AG04449 (cell line): ENCODE measurements at places on chromosomes 12 and 14.

GRCh38 chr12:108712925-108713203 is 18.5 kb downstream of the CORO1C start:
- DNase-seq, result no peak

- DNase-seq, result no peak
Measured at GRCh38 chr12:97490141-97490540, 27.5 kb downstream of the RMST start.

GRCh38 chr14:52801014-52801712 is 9.8 kb upstream of the GNPNAT1 start:
- peak; percentile 69 for DNase-seq

GRCh38 chr12:9732921-9733461 is at the start of gene CLECL1:
Gene CLECL1 (minus strand): TSS chr12:9733097.
- DNase-seq, result no peak

GRCh38 chr12:117342247-117342646 is 19.2 kb downstream of the NOS1 start:
- DNase-seq, result no peak

DNA sequence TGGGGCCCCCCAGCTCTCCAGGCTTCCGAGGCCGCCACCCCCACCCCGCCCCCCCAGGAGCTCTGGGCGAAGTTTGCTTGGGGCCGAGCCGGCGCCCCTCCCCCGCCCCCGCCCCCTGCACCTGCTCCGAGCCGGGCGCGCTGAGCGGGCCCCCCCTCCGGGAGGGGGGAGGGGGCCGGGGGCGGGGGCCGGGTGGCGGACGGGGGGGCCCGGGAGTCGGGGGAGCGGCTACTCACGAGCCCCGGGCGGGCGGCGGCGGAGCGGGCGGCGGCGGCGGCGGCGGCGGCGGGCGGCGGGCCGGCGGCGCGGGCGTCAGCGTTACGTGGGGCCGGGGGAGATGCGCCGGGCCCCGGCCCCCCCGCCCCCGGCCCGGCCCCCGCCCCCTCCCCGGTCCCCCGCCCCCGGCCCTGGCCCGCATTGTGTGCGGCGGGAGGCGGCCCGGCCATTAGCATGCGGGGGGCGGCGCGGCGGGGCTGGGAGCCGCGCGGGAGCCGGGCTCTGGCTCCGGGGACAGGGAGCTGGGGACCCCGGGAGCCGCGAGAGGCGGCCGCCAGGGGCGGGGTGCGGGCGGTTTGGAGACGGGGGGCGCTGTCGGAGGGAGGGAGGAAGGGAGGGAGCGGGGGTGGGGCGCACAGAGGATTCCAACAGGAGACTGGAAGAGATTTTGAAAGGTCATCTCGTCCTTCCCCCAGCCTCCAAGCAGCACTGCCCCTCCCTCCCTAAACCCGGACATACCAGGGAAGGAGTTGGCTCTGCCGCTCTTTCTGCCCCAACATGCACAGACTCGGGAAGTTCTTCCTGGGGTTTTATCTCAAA is at the start of gene ZNF219:
ZNF219 (minus strand) TSS at position 580 of the 816 bp plus-strand sequence. CDS start 5,064 bp downstream, outside the sequence.
- no peak for DNase-seq

- DNase-seq, result no peak
Measured at GRCh38 chr14:94405486-94405885, 17.1 kb upstream of the SERPINA1 start.

DNA sequence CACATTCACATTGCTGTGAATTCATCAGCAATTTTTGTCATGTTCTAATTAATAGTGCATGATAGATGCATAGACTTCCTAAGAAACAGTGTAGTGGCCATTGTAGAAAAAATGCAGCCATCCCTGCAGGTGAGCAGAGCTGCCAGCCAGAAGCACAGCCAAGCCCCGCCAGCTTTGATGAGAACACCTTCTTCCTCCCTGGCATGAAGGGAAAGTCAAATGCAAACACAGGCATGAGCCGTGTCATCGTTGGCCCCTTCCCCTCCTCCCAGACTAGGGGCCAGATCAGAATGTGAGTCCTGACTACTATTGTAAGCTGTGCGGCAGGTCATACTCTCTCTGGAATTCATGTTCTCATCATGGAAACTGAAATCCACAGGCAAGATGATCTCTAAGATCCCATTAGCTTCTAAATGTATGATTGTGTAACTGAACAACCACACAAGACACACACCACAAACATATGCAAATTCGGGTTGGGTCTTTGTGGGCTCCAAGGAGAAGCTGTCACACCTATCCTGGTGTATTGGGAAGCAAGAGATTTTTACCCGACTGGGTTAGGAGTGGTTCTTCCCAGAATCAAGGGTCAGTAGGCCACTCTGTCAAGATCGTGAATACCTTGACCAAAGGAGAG is 2.8 kb upstream of the AQP2 start:
- DNase-seq, result no peak

DNA sequence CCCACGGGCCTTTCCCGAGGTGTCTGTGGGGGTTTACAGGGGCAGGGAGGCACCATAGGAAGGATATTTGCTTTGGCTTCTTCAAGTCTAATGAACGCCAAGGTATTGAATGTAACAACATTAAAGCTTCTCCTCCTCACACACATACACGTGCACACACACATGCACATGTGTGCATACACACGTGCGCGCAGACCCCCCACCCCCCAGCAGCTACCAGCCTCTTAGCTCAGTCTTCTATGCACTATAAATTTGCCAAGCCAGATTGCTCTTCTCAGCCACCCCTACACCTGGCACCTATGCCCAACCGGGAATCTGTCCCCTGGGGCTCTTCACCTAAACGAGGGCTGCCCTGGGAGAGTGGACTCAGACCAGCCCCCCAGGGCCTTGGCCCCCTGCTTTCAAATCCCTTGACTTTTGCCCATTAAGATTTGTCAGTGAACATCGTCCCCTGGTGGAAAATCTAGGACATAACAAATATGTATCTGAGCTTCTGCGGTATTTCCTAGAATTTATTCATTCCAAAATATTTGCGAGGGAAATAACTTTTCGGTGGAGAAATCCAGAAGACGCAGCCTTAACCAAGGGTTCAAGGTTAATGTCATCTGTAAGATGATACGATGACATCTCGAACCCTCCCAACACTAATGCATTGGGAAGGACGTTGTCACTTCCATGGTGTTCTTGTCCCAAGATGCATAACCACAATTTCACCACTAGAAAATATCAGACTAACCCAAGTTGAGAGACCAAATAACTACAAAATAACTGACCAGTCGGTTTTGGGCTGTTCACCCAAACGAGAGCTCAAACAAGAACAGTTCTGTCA is 330.4 kb downstream of the MED13L start:
- DNase-seq, result no peak

DNA sequence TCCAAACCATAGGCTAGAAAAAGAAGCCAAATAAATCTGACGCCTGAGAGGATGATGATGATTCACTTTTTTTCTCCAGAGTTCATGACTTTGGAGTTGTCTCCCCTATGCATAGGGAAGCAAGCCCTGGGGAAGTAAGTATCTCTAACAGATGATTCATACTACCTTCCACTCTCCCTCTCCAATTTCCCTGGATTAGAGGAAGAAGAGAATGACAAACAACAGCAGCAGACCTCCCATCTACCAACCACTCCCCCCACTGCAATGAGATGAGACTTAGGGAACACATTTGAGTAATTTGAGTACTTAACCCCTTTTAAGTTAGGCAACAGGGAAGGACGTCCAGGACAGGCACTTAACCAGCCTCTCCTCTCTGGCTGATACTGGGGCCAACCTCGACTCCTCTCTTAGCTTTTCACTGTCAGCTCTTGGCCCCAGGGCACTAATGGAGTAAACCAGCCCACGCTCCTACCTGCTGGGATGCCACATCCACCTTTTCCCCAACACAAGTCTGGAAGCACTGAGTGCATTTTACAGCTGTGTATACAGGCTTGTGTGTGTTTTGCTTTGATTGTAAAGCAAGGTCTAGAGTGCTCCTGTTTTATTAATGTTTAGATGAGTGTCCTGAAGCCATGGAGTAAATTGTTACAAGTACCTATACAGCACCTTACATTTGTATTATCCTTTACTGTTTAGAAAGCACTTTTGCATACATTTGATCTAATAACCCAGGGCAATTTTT is 180.7 kb downstream of the PHLDA1 start:
- no peak for DNase-seq

DNA sequence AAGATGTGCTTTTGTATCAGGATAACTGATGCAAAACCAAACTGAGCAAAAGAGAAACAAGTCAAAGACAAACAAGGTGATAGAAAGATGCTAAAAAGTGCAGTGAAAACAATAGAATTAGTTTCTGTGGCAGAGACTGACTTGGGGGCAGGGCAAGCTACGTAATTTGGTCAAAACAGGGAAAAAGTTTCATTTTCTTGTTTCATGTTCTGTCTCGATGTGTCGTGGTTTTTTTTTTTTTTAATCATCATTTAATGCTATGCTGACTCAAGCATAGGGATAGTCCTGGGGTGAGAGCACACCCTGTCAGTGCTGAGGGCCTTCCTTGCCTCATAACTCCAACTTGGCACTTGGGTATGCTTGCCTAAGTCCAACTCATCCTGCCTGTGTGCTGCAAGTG is 144.1 kb upstream of the PTPRQ start:
- DNase-seq, result no peak

- no peak for DNase-seq
Measured at GRCh38 chr12:3200814-3201233, 123.6 kb downstream of the TSPAN9 start.

DNA sequence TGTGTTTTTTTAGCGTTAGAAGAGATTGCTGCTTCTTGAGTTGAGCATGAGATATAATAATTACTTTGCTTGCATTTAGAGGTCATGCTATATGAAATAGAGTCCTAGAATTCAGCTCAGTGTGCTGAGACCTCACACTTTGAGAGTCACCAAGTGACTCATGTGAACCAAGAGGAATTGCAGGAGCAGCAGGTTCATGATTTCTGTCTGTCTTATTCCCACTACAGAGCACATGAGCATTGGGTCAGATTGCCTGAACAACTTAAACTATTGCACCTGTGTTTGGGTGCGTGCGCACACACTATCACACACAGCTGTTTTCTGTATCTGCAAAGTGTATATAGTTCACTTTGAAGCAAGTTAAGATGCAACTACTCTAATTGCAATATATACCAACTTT is 109.3 kb downstream of the FGD4 start:
- DNase-seq, result no peak

DNA sequence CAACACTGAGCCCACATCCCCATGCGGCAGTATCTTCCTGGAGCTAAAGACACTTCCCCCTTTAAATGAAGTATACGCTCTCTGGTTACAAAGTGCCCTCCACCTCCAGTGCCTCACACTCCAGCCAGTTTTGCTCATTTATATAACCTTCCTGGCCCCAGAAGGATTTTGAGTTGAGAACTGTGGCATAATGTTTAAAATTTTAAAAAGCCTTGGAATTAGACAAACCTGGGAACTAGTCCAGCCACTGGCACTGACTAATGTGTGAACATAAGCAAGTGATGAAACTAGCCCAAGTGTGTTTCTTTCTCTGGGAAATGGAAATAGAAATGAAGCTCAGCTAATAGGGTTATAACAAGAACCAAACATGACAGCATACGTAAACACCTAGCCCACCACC is 723.7 kb upstream of the USP15 start:
- DNase-seq, result no peak

GRCh38 chr12:64385019-64385418 is 5.5 kb downstream of the C12orf56 start:
- DNase-seq, result no peak

DNA sequence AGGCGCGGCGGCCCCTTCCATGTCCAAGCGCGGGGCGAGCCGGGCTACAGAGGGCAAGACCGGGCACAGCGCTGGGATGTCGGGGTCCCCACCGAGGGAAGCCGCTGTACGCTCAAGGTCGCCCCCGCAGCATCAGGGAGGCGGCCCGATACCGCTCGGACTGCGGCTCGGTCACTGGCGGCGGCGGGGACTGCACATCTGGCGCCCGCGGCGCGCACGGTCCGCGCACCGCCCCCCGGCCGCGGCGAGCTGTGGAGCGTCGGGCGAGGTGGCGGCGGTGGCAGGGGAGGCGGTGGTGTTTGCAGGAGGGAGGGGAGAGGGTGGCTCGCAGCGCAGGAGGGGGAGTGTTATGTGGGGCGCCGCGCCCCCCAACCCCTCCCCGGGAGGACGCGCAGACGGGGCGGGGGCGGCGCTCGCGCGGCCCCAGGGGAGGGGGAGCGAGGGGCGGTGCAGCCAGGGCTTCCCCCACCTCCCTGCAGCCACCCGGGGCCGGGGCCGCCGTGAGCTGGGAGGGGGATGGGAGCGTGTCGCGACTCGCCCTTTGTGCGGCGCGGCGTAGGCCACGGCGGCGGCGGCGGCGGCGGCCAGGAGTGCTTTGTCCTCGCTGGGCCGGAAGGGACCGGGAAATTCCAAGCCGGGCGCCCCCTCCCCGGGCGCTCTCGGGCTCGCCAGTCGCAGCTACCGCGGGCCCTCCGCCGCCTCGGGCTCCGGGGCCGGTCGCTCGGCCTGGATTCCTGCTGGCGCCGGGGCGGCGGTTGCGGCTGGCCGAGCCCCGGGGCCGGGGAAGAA is at the start of gene NUAK1:
NUAK1 (minus strand) TSS at position 322 of the 789 bp plus-strand sequence; CDS start at position 21, 301 bp downstream.
- DNase-seq, result no peak

DNA sequence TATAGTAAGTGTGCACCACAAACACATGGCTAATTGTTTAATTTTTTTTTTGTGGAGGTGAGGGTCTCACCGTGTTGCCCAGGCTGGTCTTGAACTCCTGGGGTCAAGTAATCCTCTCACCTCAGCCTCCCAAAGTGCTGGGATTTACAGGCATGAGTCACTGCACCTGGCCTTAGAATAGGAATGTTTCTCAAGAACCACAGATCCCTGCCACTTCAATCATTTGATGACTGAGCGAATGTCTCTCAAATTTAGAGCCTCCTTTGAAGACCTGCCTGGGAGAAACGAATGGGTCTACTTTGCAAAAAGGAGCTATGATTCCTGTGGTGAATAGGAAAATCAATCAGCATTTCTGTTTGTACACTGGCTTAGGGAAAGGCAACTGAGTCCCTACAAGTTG is 33.5 kb upstream of the CHST11 start:
- no peak for DNase-seq

DNA sequence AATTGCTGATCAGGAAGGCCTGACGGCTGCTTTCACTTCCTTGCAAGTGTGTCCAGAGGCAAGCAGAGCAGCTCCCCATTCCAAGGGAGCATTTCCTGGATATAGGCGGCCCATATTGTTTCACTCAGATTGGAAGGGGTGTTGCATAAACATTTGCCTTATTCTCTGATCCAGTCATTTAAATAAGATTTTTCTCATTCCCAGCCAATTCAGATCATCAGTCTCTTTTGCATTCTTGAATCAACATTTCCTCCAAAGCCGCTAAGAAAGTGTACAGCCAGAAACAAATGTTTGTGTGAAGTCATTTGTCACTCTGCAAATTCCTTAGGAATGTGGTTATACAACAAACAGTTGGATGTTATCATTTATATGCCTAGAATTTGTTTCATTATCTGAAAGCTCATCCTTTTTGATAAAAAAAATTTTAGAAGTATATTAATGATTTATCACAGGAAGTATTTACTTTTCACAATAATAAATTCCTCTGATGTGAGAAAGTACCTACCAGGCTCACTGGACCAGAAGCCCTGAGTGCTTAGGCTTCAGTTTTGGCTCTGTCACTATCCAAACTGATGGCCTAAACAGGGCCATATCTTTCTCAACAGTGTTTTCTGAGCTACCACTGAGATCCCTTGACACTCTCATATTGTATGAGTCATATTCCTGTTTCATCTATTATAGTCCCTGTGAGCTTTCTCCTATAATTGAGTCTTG is 379.6 kb downstream of the CCDC91 start:
- no peak for DNase-seq
